ENCODE measurements at places on chromosomes 4 and X.
A peak's percentile ranks its signal among the peaks of the same experiment; 100 is the strongest.

- peak; percentile 24 for DNase-seq
Measured at GRCh38 chr4:73704314-73705055, 35.9 kb upstream of the CXCL8 start.

DNA sequence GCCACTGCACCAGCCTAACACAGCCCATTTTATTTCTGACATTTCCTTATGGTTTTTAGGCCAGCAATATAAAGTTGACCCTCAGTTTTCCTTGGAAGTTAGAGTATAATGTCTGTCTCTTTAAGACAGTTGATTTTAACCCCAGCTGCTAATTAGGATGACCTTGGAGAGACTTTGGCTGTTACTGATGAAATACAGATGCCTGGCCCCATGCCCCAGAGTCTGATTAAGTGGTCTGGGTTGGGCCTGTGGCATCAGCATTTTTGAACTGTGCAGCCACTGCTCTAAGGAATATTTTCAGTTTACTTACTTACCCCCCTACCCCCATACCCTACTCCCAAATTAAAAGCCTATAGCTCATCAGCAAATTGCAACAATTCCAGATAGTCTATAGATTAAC, 85.8 kb downstream of the DCLK2 start:
- no peak for DNase-seq

DNA sequence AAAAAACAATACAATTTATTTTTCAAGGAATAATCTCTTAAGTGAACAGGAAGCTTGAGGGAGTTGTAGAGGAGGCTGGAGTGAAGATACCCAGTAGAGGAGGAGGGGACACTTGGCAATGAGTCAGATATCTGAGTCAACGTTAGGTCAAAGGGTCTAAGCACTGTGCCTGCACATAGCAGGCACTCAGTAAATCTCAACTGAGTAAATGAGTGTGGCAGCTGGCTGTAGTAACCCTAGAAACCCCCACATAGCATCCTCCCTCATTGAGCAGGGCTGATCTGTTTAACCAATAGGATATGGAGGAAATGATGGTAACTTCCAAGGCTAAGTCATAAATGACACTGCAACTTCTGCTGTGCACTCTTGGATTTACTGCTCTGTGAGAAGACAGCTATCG, 186.0 kb upstream of the FAM241A start:
- DNase-seq, result no peak

DNA sequence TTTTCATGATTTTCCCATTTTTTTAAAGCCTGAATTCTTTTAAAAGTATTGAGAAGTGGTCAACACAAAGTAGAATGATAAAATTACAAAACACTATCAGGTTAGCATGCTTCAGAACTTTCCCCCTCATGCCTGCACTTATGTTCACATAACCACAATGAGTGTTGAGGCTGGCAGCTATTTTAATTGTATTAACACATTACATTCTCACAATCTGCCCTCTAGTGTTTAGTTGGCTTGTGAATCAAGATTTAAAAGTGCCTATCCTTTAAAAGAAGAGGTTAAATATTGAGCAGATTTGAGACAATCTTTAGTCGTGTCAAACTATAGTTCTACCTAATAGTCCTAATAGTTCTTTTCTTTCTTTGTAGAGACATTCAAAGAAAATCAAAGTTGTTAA, 93.6 kb upstream of the NAP1L5 start:
- no peak for DNase-seq

- no peak for DNase-seq
Measured at GRCh38 chr4:119118397-119118796, 17.2 kb upstream of the MYOZ2 start.

DNA sequence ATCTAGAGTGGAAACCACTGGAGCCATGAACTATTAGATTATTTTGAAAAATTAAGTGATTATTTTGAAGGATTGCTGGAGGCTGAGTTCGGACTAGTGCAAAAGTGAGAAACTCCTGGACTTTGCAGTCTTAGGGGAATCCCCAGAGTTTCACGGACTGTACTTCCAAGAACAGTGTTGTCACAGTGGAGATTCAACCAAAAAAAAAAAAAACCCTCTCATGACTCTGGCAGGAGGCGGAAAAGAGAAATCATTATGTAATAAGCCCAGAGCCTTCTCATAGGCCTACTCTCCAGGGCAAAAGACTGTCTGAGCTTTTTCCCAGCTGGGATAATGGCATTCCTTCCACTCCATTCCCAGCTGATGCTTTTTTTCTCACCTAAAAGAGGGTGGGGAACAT, 16.8 kb upstream of the C4orf51 start:
- no peak for DNase-seq

GRCh38 chrX:21975812-21976211, 35.3 kb downstream of the SMS start:
- DNase-seq, result no peak

DNA sequence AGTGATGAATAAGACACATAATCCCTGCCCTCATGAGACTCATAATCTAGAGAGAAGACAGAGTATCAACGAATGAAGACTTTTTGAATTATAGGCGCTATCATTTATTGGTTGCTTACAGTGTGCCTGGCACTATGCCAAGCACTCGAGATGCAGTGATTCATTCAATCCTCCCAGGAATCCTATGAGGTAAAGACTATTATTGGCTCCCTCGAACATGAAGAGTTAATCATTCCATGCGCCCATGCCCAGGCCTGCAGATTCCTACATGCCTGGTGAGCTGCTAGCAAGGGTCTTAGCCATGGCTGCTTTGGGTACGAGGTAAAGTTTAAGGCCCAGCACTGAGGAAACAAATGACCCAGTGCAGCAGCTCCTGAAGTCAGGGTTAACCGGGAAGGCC, 47.0 kb downstream of the TEX13B start:
- no peak for DNase-seq

DNA sequence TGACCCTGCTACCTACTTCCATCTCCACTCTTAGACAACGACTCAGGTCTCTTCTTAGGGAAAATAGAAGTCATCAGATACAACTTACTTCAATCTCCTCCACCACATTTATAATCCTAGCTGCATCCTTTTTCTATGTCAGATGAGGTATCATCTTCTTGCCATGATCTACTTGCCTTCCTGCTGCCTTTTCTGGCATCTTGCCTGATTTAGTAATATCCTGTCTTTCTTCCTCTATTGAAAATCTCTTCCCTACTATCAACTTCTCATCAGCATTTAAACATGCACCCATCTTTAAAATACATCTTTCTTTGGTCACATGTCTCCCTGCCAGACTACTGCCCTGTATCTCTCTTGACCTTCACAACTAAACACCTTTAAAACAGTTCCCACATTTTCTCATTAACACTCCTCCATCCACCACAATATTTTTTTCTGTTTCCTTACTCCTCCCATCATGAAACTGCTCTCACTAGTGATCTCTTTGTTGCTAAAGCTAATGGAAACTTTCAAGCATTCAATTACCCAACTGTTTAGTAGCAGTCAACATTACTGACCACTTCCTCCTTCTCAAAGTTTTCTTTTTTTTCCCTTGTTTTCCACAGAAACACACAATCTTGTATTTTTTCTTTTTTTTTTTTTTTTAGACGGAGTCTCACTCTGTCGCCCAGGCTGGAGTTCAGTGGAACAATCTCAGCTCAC, 100.8 kb upstream of the CXorf66 start:
- no peak for DNase-seq

DNA sequence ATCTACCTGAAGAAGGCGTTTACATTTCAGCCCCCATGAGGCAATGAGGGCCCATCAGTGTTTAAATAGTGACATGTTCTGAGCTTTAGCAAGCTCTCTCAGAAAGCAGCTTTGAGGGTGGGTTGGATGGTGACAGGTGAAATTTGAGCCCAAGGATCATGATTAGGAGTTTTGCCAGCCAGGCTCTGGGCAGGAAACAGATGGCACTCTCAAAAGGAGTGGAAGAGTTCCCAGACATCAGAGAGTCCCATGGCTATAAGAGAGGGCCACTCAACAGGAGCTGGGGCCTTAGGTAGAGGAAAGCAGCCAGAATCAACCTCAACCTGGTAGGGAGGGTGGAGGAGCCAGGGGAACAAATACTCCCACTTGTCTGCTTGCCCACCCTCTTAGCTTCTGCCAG, 499.8 kb downstream of the MID1IP1 start:
- no peak for DNase-seq

DNA sequence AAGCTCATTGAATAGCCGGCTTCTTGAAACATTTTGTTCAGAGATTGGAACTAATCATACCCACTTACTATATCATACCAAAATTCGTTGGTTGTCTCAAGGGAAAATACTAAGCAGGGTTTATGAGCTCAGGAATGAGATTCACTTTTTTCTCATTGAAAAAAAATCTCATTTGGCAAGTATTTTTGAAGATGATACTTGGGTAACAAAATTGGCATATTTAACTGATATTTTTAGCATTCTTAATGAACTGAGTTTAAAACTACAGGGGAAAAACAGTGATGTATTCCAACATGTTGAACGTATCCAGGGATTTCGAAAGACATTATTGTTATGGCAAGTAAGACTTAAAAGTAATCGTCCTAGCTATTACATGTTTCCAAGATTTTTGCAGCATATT, 6.4 kb downstream of the FAM200B start:
- no peak for DNase-seq

GRCh38 chr4:100721077-100721476, 203.3 kb upstream of the EMCN start:
- no peak for DNase-seq

- DNase-seq, result no peak
Measured at GRCh38 chr4:153577053-153577452, 107.0 kb upstream of the TLR2 start.

DNA sequence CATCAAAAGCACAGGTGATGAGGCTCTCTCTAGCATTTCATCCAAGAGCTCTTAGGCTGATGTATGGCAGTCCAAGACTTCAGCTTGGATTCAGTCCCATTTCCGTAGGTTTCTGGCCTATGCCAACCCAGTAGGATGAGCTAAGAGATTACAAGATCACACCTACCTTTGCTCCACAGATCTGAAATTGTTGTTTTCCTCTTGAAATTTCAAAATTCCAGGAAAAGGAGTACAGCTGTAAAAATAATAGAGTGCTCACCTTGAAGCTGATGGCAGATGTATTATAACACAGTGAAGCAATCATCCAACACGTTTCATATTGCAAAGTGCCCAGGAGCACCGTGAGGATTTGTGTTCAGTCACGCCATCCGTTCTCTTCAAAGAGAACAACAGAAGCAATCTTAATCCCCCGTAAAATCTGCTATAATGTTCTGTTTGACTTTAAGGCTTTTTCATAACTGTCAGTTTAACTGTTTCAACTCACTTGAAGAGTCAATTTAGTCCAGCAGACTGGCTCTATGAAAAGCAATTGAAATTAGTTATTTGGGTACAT, 137.5 kb downstream of the CPE start:
- no peak for DNase-seq

GRCh38 chrX:40727581-40728252, 7.6 kb downstream of the MED14 start:
- no peak for DNase-seq

DNA sequence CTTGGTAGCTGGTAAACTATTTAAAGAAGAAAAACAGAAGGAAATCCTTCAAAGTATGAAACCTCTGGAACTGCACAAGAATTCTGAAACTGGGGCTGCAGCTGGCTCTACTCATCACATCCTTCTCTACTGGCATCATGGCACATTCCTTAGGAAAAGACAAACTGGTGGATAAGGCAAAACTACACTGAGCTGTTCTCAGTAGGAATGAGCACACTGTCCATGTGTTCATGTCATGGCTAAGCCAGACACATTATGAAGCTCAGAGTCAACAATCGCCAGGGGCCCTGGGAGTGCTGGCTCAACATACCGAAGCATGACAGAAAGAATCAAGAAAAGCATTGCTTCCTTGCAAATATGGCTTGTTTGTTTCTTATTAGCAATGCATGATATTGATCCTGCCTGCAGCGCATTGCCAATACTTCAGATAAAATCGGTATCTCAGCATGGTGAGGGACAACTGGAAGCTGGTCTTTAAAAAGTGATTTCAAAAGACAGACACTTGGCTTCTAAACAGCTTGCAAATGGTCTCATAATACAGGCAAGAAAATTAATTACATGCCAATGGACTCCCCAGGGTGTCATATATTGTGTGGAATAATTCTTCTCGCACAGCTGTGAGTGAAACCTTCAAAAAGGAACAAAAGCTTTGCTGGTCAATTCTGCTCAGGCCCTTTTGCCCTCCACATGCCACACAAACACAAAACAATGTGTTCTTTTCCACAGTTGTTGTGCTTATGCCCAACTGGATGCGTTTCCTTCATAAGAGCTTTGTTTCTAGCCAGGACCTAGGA, 300.2 kb upstream of the VCX start:
- DNase-seq, result no peak

DNA sequence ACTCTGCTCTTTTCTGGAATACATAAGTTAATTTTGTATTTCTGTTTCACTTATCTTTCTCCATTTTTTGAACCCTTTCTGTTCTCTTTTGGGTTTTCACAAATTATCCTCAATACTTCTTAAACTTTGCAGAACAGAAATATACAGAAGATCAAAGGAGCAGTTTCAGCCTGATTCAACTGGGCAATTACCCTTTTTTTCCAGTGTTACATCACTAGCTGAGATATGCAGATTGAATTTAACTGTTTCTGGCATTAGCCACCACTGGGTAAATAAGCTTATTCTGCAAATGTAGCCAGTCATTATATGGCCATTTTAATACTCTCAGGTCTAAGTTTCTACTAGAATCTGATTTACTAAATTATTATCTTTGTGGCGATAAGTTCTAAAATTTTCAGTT, 66.9 kb upstream of the GRID2 start:
- DNase-seq, result no peak

GRCh38 chr4:175068266-175068665, 150.1 kb downstream of the ADAM29 start:
- DNase-seq, result no peak

- DNase-seq, result no peak
Measured at GRCh38 chr4:41334182-41334581, 77.5 kb downstream of the UCHL1 start.

GRCh38 chr4:121041307-121042090, 30.8 kb downstream of the NDNF start:
- peak; percentile 25 for DNase-seq

GRCh38 chr4:144658903-144659302, 12.9 kb downstream of the HHIP start:
- DNase-seq, result no peak

GRCh38 chr4:81442484-81443085, 29.1 kb downstream of the RASGEF1B start:
- DNase-seq, result no peak

- no peak for DNase-seq
Measured at GRCh38 chrX:13432414-13433297, 112.8 kb upstream of the ATXN3L start.

GRCh38 chr4:3304831-3305609, 12.2 kb downstream of the RGS12 start:
- DNase-seq, result no peak

DNA sequence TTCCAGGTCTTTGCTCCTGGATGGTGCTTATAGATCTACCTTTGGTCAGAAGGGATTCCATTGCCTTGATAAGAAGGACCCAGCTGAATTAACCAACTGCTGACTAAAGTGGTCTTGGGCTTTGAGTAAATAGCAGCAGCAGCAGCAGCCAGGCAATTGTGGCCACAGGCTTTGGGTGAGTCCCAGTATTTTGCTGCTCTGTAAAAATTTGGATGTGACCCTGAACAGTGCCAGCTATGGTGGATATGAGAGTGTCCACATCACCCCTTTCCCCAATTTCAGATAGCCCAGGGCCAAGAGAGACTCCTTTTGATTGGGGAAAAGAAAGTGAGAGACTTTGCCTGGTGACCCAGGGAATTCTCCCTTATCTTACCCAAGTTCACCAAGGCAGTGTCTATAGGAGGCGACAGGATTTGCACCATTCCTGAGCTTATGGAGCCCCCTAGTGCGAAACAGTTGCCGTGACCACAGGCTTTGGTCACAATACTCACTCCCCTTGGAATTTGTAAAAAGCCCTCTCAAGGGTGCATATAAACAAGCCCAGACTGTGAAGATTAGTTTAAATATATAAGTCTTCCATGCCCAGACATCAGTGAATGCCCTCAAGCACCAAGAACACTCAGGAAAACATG, 518.0 kb downstream of the TMA16 start:
- DNase-seq, result peak; percentile 38
